ENCODE measurements at places on chromosomes 11 and 22.

GRCh38 chr11:69854713-69855112 is 35.5 kb upstream of the FGF3 start:
- no peak for DNase-seq

GRCh38 chr11:64694821-64695365 is 28.1 kb downstream of the NRXN2 start:
- DNase-seq: no peak

GRCh38 chr11:113296447-113297205 is 17.8 kb upstream of the TTC12 start:
- no peak for DNase-seq

DNA sequence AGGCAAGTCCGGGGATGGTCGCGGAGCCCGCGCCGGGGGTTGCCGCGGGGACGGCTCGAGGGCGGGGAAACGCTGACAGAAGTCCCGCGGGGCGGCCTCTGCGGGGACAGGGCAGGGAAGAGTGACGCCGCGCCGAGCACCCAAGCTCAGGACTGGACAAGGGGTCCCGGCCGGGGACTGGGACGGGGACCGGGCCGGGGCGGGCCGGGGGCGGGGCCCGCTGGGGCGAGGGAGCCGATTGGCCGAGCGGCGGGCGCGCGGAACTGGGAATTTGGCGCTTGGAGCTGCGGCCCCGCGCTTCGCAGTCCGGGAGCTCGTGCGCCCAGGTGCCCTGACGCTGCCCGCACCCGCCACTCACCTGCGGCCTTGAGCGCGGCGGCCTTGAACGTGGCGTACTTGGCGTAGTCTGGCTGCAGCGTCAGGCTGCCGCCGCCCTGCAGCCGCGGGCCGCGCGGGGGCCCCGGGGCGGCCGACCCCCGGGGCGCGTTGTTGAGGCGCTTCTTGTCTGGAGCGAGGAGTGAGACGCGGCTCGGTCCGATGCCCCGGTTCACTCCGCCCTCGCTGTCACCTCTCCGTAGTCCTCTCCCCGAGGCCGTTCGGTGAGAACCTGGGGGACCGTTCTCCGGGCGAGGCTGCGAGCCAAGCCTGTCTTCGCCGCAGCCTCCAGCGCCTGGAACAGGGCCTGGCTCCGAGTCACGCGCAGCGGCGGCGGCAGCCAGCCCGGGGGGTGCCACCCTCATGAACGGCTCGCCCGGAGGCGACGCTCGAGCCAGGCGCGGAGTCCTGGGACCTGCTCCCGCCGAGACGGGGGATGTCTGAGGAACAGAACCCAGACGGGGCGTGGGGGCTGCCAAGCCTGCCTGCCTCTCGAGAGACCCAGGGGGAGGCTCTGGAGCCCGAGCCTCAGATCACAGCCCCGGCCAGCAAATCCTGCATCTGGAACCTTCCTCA is 4.5 kb downstream of the SHISA8 start:
- no peak for DNase-seq

GRCh38 chr11:84865257-84865656 is 761.9 kb downstream of the DLG2 start:
- DNase-seq: no peak

DNA sequence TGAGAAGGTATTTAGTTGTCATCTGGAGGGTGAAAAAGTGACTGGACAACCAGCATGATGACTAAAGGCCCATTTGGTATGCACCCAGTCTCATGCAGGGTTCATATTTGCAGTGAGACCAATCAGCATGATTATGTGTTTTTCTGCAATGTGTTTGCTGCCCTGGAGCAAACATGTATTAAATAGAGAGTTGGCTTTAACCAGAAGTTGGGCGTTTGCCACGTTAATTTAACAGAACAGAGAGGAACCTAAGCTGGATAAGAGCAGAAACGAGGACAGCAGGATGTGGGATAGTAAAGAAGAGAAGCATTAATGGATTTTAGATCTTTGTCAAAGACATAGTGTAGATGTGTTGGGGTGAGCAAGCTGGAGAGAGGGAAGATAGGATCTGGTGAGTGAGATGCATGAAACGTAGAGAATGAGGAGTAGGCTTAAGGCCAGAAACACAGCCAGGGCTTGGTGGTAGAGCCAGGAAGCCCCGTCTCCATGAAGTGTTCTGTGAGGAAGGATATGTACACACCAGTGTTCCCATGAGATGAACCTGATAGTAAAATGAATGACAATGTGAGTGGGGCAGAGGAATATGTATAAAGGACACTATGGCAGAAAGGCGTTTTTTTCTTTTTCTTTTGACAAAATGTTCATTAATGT is 164.0 kb upstream of the PDGFD start:
- no peak for DNase-seq

DNA sequence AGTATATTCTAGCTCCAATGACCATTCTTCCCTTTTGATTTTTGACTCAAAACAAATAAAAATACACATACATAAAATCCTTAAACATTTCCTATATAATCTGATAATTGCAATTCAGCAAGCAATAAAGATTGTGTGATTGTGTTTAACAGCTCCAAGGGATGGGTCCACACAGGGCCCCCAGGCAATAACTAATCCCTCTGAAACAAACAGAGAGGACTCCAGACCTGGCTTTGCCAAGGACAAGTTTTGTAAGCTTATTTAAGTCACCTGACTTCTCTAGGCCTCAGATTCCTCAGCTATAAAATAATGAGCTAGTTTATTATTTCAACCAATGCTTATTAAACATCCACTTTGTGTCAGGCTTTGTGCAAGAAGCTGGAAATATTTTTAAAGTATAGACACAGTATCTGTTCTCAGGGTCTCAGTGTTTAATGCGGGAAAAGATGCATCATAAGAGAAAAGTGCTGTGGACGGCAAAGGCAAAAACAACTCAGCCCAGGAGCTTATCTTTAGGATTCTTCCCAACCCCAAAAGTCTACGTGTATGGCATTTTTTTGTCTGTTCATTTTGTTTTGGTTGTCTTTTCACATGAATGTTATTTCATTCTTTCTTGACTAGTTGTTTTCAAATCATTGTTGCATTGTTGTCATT is 20.1 kb downstream of the FZD4 start:
- DNase-seq: no peak

GRCh38 chr22:44057401-44057987 is 33.4 kb downstream of the PARVB start:
- DNase-seq: no peak

DNA sequence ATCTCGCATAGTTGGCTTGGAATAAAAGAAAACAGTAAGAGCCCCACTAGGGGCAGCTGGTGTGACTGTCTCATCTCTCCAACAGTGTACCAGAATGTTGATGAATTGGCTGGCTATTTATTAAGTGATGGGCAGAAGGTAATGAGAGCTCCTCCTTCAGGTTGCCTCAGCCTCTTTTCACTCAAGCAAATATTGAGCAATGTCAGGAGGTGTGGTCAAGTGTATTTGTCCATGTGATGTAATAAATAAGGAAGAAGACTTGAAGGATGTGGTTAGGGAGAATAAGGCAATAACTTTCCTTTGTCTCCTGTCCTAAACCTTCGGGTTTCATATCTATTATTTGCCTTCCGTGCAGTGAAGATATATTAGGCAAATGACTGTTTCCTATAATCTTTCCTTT is at the start of gene TCN1:
Gene TCN1 (minus strand): TSS at position 91 of the 400 bp plus-strand sequence. CDS start 17 bp downstream, at position 74.
- no peak for DNase-seq

DNA sequence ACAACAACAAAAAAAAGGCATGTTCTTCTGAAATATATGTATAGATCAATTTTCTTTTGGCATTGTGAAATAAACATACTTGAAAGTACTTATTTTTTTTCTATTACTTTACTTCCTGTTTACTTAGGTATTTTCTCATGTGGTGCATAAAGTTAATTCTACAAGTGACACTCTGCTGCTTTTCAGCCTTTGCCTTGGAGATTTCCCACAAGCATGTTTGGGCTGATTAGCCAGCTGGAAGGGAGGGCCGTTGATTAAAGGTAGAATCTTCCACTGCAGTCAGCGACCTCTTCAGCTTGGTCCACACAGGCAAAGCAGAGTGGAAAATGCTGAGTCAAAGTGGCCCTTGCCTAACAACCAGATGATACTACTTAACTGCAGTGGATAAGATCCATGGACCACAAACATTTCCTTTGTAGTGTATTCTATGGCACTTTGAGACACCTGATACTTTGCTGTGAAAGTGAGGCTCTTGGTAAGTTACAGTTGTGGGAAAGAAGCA is 176.0 kb downstream of the ARHGAP42 start:
- no peak for DNase-seq

GRCh38 chr11:35247863-35248262 is 108.9 kb downstream of the CD44 start:
- DNase-seq: no peak

GRCh38 chr11:129090056-129090455 is 102.1 kb downstream of the ARHGAP32 start:
- DNase-seq: no peak
